ENCODE measurements at places on chromosomes 2 and 18.

DNA sequence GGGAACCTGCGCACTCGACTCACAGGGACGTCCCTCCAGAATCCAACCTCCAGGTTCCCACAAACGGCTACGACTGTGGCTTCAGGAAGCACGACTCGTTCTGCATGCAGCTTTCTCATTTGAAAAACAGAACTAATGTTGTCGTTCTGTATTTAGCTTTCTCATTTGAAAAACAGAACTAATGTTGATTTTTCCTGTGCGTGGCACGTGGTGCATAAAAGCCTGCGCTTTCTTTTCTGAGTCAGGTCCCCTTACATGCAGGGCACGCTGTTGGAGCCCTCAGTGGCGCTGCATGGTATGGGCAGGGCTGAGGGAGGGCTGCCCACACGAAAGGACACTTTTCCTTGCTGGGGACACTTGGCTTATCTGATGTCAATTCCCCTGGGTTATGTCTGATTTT, 124.3 kb downstream of the TMEM18 start:
- no peak for DNase-seq

DNA sequence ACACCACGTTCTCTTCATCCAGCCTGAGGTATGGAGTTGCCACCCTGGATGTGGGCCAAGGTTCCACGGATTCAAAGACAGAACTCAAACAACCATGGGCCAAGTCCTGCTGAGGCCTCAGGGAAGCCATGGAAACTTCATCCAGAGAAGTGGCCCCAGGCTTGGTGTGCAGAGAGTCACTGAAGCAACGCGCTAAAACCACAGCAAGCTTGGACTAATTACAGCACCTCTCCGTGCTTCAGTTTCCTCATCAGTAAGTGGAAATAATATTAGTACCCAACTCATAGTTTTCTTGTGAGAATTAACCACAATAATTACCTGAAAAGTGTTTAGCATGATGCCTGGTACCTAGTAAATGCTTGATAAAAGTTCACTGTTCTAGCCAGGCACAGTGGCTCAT, 19.2 kb upstream of the AP1S3 start:
- no peak for DNase-seq

DNA sequence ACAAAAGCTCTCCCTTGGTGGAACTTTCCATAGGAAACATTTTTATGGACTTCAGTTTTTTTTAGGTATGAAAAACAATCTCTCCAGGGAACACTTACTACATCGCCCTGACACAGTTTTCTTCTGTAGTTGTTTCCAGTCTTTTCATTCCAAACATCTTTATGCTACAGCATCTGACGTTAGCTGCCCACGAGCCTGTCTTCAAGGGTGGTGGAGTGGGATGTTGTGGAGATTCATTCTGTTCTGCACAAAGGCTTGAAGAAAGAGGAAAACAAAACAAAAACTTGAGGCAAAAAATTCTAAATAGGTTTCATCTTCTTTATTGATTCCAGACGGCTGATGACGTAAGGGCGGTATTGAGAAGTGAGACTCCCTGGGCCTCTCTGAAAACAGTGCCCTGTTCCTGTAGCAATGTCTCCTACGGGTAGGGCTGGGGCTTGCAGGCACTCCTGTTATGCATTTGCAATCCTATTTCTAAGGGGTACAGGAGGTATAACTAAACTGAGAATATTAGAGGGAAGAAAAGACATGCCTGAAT, 375.0 kb downstream of the RNF144A start:
- DNase-seq = no peak

- DNase-seq = no peak
Observed at GRCh38 chr2:120624738-120625446, 110.8 kb upstream of the GLI2 start.

DNA sequence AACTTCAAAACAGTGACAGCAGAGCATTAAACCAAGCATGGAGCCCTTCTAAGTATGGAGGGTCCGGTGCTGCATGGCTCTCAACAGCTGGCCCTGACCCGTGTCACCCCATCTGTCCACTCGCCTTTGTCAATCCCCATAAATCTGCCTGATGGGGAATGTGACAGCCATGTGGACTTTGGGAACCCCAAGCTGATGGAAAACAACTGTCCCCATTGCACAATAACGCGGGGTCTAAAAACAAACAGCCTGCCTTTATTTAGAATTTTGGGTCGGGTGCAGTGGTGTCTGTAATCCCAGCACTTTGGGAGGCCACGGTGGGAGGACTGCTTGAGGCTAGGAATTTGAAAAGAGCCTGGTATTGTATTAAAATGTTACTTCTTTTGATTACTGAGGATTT, 17.1 kb upstream of the THADA start:
- DNase-seq = no peak

- no peak for DNase-seq
Observed at GRCh38 chr2:132426656-132427055, 10.1 kb downstream of the GPR39 start.

DNA sequence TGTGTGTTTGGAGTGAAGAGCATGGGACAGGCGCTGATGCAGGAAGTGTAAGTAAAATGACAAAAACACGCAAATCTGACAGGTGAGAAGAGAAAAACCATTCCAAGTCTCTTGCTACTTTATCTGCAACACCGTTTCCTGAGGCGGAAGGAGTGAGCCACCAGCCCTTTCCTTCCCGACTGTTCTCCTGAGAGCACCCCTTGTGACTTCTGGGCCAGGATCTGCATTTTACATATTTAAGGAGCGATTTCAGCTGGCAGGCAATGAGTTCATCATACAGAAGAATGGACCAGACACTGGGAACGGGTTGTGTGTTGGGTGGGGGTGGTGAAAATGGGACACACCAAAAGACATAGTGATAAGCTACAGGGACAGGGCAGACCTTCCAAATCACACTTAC, 277.3 kb downstream of the TGIF1 start:
- no peak for DNase-seq

DNA sequence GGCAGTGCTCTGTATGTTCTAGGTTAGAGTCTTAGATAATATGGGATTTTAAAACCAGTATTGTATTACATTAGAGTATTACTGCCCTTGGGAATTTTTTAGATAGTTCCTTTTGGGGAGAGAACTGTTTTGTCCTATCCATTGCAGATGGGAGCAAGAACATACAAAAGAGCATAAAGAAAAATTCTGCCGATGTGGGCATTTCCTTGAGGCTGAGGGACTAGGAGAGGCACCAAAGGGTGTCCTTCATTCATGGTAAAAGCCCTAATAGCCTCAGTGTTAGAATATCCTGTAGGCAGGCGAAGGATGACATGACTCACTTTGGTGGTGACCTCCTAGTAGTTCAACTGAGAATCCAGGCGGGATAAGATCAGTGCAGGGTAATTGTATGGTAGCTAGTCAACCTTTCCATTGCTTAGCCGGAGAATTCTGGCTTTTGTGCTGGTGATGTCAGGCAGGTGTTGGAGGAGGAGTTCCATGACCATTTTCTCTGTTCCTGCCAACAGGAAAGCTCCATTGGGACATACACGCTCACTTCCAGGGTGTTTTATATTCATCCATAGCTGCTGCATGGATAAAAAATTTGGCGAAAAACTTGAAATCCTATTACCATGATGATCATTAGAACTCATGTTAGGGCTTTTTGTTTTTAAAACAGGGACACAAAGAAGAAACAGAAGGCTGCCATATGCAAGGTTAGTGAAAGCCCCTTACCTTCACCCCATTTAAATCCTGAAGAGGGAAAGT, 28.1 kb downstream of the EPAS1 start:
- DNase-seq = no peak

GRCh38 chr2:10042301-10043161, 819 bp upstream of the KLF11 start:
- peak; percentile 96 for DNase-seq

- peak; percentile 77 for DNase-seq
Observed at GRCh38 chr2:128320906-128321771, 2.5 kb upstream of the HS6ST1 start.

GRCh38 chr2:130183512-130184373, 1.7 kb downstream of the MZT2B start:
- peak; percentile 74 for DNase-seq

GRCh38 chr2:223314811-223315210, 262.8 kb downstream of the KCNE4 start:
- no peak for DNase-seq

GRCh38 chr2:84816426-84817026, 64.4 kb downstream of the TRABD2A start:
- no peak for DNase-seq

DNA sequence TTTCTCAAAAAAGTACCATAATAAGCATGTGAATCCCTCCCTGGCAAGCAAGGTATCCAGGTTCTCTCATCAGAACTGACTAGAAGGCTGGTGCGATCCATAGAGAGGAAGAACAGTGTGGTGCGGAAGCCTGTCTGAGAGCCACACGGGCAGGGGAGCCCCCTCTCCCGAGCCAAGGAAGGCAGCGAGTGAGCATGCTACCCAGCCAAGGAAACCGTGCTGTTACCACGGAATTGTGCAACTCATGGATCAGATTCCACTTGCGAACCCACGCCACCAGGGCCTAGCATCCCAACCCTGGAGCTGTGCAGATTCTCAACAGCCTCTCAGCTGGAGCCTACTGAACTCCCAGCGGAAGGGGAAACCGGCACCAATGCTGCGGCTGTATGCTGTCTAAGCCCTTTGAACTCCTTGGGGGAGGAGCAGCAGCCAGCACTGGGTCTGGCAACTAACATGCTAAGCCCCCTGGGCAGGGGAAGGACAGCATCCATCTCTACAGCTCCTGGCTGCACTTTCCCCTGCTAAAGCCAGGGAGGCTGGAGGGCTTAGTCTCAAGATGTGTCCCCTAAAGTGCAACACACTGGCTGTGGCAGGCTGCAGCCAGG, 823.1 kb downstream of the EPHA4 start:
- DNase-seq = no peak

DNA sequence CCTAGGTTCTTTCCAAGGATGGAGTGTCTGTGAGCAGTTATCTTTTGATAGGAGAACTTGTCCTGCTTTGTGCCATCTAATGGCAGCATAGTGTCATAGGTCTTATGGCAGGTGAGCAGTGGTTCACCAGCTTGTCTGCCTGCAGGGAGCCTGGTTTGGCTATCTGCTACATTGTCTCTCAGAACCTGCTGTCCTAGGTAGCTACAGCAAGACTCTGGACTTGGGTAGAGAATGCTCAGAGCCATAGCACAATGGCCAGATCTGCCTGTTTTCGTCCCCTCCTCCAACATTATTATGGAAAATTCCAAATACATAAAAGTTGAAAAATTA, 28.3 kb downstream of the AGFG1 start:
- DNase-seq = no peak

Data from right cardiac atrium (tissue), 5 donors.